ENCODE measurements at places on chromosomes 12 and 14.

DNA sequence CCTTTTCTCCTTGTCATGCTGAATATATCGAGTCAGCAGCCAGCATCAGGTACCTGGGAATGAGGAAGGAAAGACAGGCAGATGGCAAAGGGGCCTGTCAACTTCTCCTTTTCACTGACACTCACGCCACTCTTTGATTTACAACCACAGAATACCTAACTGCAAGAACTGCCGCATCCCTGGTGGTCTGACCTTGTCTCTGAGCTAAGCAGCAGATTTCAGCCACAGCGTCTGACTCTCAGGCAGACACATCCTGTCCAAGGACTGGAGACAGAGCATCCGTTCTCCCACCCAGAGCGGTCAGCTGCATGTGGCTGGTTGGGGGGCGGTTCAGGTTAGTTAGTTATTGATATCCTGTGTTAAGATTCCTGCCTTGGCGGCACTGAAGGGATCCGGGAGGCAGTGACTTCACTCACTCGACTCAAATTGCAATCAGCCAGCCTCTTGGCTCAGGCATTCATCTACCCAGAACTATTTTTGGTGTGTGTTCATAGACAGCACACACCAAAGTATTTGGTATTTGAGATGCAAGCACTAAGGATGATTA is 11.2 kb upstream of the MAP1LC3B2 start:
- DNase-seq = peak; percentile 77

DNA sequence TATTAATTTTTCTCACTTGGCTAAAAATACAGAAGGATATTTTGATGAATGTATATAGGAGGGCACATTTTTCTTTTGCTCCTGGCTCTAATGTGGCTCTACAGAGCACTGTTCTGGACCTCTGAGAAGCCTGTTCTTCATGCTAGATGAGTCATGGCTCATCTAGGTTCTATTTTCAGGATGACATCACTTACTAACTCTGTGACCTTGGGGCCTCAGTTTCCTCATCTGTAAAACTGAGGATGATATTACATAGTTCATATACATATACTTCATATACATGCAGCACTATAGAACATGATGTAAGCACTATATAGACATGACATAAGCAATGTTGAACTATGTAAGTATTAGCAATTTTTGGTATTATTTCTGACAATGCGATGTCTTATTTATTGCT is 35.8 kb downstream of the SOCS2 start:
- DNase-seq = no peak

DNA sequence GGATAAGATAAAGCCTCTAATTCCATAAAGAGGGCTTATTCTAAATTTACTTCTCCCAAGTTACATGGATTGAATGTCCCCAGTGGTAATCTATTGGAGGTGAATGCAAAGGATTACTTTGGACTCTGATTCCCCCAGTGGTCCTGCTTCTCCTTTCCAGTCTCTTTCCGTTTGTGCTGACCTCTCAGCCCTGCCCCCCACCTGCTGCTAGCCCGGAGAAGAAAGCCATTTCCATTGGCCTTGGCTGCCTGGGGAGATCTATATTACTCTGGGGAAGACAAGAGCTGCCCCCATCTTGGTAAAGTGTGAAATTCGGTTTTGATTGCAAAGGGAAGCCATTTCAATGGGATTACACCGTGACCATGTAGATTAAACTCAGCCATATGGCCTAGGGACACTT is 13.3 kb downstream of the ASCL1 start:
- DNase-seq = no peak

DNA sequence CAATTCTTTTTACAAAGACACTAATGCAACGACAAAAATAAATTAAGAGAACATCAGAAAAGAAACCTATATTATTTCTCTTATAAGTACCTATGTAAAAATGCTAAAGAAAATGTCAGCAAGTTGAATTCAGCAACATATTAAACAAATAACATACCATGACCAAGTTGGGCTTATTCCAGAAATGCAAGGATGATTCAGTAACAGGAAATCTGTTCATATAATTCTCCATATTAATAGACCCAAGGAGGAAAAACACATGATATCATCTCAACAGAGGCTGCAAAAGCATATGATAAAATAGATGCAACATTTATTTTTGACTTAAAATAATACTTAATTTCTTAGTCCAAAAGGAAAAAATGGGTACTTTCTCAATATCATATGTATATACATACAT is 25.1 kb upstream of the GPHB5 start:
- DNase-seq = no peak

DNA sequence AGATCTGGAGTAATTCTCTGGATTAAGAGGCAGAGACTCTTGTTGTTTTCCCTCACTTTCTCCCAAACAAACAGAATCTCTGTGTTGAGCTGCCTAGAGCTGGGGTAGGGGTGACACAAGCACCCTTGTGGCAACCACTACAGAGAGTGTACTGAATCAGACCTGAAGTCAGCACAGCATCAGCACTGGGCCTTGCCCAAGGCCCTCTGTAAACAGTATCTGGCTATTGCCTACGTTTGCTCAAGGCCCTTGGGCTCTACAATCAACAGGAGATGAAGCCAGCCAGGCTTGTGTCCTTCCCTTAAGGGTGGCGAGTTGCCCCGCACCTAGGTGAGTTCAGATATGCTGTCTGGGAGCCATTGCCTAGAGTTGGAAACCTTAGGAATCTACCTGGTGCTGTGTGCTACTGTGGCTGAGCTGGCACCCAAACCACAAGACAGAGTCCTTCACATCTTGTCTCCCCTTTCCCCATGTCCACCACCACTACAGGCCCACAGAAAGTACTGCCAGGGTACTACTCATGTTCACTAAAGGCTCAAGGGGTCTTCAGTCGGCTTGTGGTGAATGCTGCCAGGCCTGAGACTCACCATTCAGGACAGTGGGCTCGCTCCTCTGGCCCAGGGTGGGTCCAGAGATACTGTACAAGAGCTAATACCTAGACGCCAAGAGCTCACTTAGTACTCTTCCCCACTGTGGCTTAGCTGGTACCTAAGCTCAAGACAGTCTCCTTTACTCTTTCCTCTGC is 206.8 kb downstream of the SYNE2 start:
- no peak for DNase-seq

DNA sequence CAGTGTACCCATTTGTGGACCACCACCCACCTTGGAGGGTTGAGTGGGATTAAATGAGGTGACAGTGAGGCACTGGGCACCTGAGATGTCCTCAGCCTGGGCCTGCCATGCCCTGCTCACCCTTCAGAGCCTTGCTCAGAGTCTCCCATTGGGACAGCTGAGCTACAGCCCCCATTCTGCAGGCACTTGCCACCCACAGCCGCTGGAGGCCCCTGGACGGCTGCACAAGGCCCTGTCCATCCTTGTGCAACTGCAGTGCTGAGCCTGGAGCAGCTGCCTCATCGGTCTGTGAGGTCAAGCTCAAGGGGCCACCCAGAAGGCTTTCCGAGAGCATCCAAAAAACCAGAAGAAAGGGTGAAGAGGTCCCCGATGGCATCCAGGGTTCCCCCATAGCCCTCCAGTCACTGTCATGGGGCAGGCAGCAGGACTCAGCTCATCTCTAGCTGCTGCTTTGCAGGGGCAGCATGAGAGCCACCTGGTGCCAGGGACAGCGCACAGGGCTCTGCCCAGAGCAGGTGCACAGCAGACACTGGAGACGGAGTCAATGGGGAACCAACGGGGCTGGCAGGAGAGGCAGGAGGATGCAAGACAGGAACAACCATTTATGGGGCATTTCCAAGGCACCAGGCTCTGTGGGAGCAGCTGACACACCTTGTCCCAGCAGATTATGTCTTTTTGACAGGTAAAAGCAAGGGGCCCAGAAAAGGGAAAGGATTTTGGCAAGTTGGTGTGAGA is 84.6 kb downstream of the ARL6IP4 start:
- no peak for DNase-seq

- DNase-seq = peak; percentile 47
Measured at GRCh38 chr14:93994919-93995682, 2.0 kb upstream of the CCDC197 start.

- no peak for DNase-seq
Measured at GRCh38 chr12:98244136-98244535, 271.3 kb upstream of the TMPO start.

- DNase-seq = peak; percentile 6
Measured at GRCh38 chr12:1922985-1923384, 4.5 kb upstream of the CACNA2D4 start.

GRCh38 chr12:58347188-58347587 is 405.8 kb downstream of the ATP23 start:
- no peak for DNase-seq

DNA sequence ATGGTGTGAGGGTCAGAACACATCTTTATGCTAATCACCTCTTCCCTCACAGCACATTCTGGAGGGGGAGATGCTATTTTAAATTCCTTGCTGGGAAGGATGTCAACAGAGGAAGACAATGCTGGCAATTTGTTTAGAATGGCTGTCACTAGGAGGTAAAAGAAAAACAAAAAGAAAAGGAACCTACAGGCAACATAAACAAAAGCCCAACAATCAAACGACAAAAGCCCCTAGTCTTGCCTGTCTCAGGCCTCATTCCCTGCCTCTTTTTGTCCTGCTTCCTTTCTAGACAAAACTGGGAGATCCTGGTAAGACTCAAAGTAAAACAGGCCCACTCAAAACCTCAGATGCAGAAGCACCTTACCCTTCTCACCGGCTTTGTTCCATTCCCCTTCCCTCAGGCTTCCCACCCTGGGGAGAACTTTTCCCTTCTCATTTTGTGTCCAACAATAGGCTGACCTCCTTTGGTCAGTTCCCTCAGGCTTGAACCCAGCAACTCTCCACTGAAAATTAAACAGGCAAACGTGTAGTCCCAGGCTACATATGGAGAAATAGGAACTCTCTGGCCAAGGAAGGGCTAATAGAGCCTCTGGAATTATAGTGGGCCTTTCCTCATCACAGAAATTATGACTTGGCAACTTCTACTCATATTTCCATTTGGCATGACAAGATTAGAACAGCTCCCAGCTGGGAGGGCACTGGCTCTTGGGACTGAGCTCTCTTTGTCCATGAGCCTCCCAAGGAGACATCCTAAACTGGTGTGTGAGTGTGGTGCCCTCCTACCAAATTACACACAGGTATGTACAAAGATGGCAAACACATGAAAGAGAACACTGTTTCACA is 193.0 kb downstream of the MON2 start:
- DNase-seq = no peak

DNA sequence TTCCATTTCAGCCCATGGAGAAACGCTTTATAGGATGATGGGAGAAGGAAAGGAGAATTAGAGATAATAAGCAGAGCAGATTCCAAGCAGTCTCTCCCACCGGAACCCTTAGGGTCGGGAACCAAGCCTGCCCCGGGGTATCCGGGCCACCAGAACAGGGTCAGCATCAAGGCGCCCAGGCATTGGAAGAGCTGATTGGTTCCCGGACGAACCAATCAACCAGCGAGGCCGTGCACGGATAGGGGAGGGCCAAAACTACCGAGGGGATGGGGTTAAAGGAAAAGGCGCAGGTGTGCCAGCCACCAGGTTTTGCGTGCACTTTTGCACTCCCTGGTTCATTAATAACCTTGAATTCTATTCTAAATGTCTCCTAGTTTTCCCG is 1.7 kb downstream of the PPM1H start:
- DNase-seq = no peak

DNA sequence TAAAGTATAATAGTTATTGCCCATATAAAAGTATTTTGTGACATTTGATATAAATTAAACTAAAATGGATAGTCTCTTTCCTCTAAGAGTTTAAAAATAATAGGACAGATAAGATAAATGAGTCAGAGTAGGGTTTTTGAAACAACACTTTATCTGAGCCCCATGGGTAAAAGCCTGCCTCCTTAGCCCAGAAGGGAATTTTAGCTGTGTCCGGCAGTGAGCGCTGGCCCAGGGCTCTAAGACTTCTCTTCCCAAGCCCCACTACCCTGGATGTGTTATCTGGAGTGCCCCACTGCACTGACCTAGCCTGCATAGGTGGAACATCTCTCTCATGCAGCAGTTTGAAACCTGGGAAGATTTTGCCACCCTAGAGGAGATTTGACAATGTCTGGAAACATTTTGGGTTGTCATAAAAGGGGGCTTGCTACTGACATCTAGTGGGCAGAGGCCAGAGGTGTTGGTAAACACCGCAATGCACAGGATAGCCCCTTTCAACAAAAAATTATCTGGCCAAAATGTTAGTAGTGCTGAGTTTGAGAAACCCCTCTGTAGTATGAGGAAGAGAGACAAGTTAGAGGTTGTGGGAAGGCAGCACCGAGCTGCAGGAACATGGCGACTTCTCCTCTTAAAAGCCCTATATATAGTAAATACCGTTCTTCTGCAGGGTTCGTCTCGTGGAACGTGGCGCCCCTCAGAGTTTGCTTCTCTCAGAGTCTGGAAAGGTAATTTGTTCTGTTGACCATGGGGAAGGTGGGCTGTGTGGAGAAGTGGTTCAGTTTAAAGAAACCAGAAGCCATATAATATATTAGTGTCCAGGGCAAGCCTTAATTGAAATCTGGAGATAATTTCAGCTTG is 29.3 kb upstream of the ATF1 start:
- DNase-seq = peak; percentile 41

GRCh38 chr12:916712-917445 is 32.6 kb downstream of the RAD52 start:
- no peak for DNase-seq

GRCh38 chr14:76613616-76614015 is 147.7 kb upstream of the VASH1 start:
- no peak for DNase-seq

- no peak for DNase-seq
Measured at GRCh38 chr14:92484132-92484823, 29.3 kb upstream of the RIN3 start.

- no peak for DNase-seq
Measured at GRCh38 chr12:5197131-5197530, 153.5 kb downstream of the KCNA5 start.

DNA sequence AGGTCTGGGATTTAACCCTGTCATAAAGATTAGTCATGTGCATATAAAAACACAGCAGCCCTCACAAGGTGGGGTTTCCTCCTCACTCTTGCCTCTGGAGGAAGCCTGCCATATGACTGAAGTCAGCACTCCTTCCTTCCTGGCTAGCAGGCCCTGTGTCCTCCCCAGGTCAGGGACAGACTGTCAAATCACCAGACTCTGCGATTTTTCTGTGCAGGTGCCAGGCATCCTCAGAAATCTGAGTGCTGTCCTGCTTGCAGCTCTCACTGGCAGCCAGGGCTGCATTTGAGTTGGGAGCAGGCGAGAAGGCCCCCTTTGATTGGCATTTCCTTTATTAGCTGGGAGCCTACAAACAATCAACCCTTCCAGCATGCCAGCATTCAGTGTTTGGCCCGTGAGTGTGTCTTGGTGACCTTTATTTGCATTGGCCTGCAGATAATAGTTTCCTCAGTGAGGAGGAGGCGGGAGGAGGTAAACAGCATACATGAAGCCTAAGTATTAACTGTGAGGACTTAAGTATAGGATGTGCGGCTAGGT is 183.8 kb upstream of the ARHGAP5 start:
- DNase-seq = no peak

DNA sequence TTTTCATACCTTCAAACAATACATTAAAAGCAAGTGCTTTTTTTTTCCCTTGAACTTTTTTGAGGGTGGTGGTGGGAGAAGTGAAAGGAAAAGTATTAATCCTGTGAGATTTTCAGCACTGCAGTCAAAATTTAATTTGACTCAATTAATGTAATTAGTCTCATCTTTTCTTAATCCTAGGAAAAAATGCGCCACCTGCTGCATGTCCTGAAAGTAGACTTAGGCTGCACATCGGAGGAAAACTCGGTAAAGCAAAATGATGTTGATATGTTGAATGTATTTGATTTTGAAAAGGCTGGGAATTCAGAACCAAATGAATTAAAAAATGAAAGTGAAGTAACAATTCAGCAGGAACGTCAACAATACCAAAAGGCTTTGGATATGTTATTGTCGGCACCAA is 52.2 kb downstream of the SPATA7 start:
- no peak for DNase-seq

GRCh38 chr14:64217308-64217707 is 76.9 kb downstream of the ESR2 start:
- no peak for DNase-seq

All from right hindlimb (tissue), 1 donor.